ENCODE measurements at places on chromosomes 6 and 20.

GRCh38 chr20:17137692-17138091, 89.1 kb upstream of the PCSK2 start:
- no peak for DNase-seq

DNA sequence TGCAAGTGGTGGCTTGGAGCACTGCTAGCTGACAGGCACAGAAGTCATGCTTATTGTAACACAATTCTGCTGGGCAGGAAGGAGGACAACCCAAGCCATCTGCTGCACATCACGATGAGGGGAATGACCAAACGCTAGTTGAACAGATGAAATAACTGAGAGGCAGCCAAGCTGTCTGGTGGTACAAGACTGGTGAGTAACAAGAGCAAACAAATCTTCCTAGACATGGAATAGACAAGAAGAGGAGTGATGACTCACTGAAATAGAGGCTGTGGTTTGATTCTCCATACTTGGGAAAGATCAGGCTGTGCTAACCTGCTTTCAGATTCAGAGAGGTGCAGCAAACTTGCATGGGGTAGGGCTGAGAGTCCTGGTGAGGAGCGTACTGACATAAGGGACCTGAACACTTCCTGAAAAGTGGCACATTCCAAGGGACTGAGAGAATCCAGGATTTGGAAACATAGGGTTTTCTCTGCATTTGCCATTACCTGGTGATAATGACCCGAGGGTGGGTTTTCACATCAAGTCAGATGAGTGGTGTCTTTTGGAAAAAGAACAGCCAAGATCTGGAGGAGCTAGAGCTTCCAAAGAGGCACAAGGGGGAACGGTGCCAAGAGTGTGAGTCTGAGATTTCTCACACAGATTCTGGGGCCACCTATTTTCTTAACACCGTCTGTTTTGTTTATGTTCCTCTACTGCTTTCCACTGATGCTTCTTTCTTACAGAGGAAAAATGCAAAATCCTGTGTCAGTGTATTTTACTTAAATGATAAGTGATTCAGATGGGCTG, 60.0 kb downstream of the PRL start:
- DNase-seq = no peak

DNA sequence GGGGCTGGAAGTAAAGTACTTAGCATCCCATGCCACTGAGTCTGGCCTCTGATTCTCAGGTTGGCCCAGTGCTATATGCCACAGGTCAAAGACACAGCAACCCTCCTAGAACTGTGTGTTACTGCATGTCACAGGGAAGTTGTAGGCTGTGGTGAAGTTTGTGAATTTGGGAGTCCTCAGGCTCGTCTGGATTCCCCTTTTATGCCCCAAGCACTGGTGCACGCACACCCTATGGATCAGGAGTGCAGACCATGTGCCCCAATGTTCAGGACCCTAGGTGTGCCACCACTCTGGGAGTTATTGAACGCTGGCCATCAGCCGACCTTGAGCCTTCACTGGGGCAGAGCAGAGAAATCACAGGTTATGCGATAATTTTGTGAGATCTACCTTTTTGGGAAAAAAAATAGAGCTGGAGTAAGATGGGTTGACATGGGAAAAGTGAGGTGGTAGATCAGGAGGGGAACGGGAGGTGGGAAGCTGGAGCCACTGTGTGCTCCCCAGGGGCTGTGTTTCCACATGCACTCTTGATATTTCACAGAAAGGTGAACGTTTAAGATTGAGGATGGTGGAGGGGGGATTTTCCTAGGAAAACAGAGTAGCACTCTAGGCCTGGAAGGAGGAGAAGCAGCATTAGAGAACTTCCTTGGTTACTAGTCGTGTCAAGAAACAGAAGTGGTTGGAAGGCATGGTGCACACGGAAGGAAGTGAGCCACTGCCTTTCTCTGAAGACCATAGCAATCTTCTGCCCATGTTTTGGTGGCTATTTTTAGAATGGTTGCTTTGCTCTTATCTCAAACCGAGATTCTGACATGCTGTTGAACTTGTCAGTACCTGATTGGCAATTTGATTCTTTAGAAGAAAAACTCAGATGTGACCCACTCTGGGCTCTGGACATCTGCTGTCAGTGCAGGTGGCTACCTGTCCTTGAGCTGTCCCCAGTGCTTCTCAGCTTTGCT, 44.1 kb downstream of the DUSP22 start:
- DNase-seq = no peak

GRCh38 chr6:93550551-93551276, 131.4 kb upstream of the EPHA7 start:
- no peak for DNase-seq

DNA sequence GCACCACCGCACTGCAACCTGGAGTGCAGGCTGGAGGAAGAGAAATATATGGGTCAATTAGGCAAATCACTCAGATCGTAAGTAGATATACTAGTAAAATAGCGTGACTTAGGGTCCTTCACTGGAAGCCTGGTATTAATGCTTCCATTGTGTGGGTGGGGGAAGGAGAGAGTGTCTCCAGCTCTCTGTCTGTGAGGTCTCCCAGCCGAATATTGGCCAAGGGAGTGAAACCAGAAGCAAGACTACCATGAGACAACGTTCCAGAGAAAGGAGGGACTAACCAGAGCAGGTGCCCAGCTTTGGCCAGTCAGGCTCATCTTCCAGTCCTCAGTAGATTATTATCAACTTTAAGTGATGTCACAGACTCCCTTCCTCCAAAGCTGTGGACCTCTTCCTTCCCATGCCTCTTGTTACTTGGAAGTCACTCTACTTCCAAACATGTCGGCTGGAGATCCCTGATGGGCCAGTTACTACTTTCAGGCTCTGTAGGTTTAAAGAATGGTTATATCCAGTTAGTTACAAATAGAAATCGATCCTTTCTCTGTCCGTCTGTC, 28.8 kb downstream of the MTHFD1L start:
- DNase-seq = no peak

DNA sequence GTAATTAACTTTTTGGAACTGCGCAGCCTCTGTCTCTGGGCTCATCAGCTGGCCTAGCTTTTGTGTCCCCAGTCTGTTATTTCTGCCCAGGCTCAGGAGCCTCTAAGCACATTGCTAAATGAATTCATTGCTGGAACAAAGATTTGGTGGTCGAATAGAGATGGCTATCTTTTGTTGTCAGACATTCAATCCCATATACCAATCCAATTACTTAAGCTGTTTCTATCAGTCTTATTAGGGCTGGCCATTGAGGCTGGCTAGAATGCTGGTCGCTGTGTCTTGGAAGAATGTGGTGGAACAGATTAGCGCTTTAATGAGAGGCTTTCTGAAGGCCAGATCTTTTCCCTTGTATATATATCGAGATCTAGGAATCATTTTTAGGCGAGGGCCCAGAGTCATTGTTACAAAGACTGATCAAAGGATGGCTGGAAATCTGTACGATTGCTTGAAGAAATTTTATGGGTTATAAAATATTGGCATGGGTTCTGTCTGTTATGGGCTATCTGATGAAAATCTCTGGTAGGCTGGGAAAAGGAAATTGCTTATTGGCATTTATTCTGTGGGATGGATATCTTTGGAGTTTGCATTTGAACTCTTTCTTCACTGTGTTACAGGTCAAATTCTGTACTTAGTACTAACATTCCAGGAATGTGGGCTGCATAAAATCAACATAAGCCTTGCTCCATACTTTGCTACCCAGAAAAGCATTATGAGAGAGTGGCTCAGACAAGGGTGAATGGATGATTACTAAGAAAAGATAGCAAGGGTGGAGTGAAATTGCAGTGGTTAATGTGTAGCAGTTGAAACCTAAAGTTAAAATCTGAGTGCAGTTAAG, 34.8 kb upstream of the JAG1 start:
- no peak for DNase-seq

GRCh38 chr20:23198815-23199214, 112.7 kb upstream of the CD93 start:
- no peak for DNase-seq

Data from CD4-positive, alpha-beta memory T cell (primary cell).